Neuronal stem cell (in vitro differentiated cells): ENCODE measurements at places on chromosomes 3 and 15.

DNA sequence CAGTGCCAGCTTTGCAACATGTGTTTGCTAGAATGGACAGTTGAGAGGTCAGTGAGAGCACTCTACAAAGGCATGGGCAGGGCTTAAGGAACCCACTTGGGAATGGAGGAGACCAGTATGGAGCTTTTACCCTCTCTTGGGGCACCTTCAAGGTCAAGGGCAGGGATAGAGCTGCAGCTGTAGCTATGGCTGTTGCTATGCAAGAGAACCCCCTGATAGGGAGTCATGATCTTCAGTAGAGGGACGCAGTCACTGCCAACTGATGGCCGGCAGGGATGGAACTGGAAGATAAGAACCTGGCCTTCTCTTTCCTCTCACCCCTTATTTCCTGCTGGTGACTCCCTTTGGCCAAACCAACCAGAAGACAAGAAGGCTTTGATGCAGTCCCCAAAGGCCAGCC is 40.3 kb downstream of the THSD4 start:
- no peaks in the 10 kb centered on the region for H3K4me1 ChIP-seq
- no peak overlapping the region for H3K27ac ChIP-seq
- H3K4me3 ChIP-seq = no peak overlapping the region
- no peaks in the 10 kb centered on the region for H3K27me3 ChIP-seq
- no peak for DNase-seq

GRCh38 chr15:97009031-97009431 is 678.5 kb downstream of the NR2F2 start:
- no peak overlapping the region for H3K27ac ChIP-seq
- no peaks in the 10 kb centered on the region for H3K27me3 ChIP-seq
- no peaks in the 10 kb centered on the region for H3K4me1 ChIP-seq
- H3K4me3 ChIP-seq = no peak overlapping the region

DNA sequence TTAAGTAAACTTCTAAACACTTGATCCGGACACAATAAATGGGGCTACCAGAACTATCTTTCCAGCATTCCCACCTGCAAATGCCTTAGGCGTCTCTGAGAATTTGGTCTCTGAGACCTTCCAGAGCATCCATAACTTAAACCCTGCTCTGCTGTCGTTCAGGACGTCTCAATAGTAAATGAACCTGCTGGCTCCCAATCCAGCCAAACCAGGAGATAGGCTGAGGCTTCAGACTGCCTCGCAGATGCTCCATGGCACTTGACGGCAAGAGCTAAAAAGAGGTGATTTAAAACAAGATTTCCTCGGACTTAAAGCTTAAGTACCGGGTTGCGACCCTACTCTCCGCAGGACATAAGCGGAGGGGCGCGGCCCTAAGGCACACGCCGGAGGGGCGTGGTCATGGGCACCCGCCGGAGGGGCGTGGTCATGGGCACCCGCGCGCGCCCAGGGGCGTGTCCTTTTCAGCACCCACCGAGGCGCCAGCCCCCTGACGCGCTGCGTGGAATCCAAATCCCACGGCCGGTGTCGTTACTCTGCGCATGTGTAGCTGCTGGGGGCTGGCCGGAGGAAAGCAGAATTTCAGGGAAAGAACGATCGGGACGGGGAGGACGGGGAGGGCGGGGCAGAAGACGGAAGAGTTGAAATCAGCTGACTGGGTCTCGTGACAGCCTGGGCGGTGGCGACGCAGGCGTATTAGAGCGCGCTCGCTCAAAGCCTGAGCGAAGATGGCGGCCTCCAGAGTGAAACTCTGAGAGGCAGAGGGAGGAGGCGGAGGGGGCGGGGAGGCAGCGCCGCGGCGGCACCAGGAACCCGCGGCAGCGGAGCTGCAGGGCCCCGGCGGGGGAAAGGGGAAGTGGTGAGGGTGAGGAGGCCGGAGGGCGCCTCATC is at the start of gene DNAJC13:
Gene DNAJC13 (plus strand): TSS at position 696 of the 888 bp plus-strand sequence. CDS start 17,049 bp downstream, outside the sequence.
- no peaks in the 10 kb centered on the region for H3K36me3 ChIP-seq
- peaks cover 3% of the 10 kb centered on the region for H3K4me1 ChIP-seq
- H3K27me3 ChIP-seq = no peaks in the 10 kb centered on the region
- peak within 1 kb of the TSS; percentile 80 for H3K27ac ChIP-seq
- H3K4me3 ChIP-seq = peak within 1 kb of the TSS; percentile 91

GRCh38 chr3:52072020-52072419 is 15.6 kb upstream of the DUSP7 start:
- no peaks in the 10 kb centered on the region for H3K4me1 ChIP-seq
- H3K27me3 ChIP-seq = no peaks in the 10 kb centered on the region
- no peak overlapping the region for H3K4me3 ChIP-seq
- no peak overlapping the region for H3K27ac ChIP-seq
- H3K36me3 ChIP-seq = peaks cover 16% of the 10 kb centered on the region
- no peak for DNase-seq

DNA sequence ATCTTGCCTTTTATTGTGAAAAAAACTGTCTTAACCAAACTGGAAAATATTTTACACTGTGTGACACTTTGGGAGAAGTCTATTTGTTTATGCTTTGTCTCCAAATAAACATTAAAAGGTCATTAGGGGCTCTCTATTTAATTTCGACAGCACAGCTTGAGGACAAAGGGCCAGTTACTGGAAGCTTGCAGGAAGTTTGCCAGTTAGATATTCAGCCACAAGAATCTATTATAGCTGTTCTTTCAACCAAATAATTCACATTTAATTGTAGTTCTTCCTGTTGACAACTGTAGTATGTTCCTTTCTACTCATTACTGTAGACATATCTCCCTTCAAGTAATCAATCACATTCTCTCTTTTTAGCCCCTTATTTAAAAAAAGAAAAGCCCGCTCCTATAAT is 6.1 kb downstream of the CP start:
- H3K36me3 ChIP-seq = no peaks in the 10 kb centered on the region
- H3K27ac ChIP-seq = no peak overlapping the region
- H3K4me3 ChIP-seq = no peak overlapping the region
- H3K4me1 ChIP-seq = peaks cover 16% of the 10 kb centered on the region

- H3K27me3 ChIP-seq = no peaks in the 10 kb centered on the region
- H3K27ac ChIP-seq = no peak overlapping the region
- H3K4me3 ChIP-seq = no peak overlapping the region
Measured at GRCh38 chr3:126733061-126733430, 29.0 kb downstream of the CHCHD6 start.

DNA sequence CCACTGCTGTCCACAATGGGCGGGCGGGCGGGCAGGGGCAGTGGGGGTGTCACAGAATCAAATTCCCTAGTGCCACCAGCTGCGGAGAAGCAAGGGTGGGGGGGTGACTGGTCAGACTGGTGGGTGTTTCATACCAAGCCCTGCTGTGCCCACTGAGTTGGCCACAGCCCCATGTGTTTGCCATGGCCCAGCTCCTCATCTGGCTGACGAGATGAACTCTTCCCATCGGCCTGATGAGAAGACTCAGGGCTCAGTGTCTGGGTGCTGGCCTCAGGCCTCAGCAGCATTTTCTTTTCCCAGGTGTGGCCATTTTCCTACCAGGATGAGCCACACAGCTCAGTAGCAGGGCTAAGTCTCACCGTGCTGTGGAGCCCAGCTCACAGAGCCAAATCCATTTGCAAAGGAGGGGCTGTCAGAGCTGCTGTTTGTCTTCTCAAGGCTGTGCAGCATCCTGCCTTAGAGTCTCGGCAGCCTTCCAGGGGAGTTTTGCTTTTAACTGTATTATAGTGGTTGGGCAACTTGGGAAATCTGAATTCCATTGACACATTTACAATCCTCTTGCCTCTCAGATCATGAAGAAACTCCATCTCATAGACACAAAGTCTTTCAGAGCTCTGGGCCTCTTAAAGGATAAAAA is 176.8 kb downstream of the ABHD5 start:
- no peaks in the 10 kb centered on the region for H3K36me3 ChIP-seq
- H3K27me3 ChIP-seq = no peaks in the 10 kb centered on the region
- H3K27ac ChIP-seq = no peak overlapping the region
- no peak for DNase-seq

DNA sequence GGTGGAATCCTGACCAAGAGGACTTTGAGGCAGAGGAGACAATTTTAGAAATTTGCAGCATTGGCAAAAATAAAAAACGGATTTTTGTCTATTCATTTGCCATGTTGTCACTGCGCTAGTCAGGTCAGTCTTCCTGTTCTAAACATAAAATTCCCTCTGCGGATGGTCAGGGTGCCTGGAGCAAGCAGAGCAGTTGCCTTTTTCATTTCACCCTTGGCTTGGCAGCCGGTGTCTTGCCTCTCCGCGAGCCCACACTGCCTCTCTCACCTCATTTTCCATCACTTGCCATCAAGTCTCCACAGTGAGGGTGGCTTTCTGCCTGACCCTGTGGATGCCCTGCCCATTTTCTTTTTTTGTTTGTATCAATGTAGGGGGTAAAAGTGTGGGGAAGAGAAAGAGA is 396.1 kb downstream of the LRTM1 start:
- no peak for DNase-seq
- H3K4me1 ChIP-seq = no peaks in the 10 kb centered on the region
- no peaks in the 10 kb centered on the region for H3K27me3 ChIP-seq
- H3K4me3 ChIP-seq = no peak overlapping the region
- no peak overlapping the region for H3K27ac ChIP-seq

- no peak overlapping the region for H3K27ac ChIP-seq
- H3K4me3 ChIP-seq = no peak overlapping the region
- H3K4me1 ChIP-seq = no peaks in the 10 kb centered on the region
- peaks cover 15% of the 10 kb centered on the region for H3K36me3 ChIP-seq
- no peaks in the 10 kb centered on the region for H3K27me3 ChIP-seq
- DNase-seq = no peak
Measured at GRCh38 chr3:151383956-151384355, 597 bp downstream of the P2RY12 start.

DNA sequence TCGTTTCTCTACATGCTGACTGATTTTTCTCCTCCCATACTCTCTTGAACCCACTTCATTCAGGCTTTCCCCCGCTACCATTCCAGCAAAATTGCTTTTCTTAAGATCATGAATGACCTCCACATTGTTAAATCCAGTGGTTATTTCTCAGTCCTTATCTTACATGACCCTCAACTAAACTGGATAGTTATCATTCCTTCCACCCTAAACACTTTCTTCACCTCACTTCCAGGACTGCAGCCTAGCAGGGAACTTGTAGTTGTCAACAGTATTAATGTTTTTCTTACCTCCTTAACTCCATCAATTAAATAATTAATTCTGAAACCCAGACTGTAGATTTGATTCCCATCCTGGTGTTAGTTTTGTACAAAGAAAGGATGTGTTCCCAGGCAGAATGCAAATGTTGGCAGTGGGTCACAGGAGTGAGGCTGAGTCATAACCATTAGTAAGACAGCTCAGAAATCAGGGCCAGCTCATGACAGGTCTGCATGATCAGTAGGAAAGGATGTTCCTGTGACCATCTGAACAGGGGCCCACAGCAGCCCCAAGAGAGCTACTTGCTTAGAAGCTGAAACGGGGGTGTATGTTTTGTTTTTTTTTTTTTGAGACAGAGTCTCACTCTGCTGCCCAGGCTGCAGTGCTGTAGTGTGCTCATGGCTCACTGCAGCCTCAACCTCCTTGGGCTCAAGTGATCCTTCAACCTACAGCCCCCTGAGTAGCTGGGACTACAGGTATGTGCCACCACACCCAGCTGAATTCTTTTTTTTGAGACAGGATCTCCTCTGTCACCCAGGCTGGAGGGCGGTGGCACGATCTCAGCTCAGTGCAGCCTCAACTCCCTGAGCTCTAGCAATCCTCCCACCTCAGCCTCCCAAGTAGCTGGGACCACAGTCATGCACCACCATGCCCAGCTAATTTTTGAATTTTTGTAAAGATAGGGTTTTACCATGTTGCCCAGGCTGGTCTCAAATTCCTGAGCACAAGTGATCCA is 9.1 kb downstream of the BCL2L10 start:
- H3K27me3 ChIP-seq = no peaks in the 10 kb centered on the region
- no peaks in the 10 kb centered on the region for H3K4me1 ChIP-seq
- DNase-seq = no peak
- no peaks in the 10 kb centered on the region for H3K36me3 ChIP-seq

DNA sequence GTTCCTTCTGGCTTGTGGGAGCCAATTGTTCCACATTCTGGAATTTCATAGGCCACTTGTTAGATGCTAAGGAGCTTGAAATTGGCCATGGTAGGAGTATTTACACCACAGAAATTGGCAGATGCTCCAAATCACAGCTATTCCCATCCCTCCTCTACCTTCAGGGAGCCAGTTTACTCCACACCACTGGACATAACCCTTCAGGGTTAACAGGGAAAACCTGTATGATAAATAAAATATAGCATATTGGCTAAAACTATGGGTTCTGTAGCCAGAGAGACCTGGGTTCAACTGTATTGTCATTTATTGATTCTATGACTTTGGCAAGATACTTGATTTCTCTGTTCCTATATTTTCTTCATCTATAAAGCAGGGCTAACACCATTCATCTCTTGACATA is 384.2 kb upstream of the PROK2 start:
- H3K27me3 ChIP-seq = no peaks in the 10 kb centered on the region
- no peaks in the 10 kb centered on the region for H3K36me3 ChIP-seq
- no peak for DNase-seq
- H3K27ac ChIP-seq = no peak overlapping the region

- H3K27me3 ChIP-seq = no peaks in the 10 kb centered on the region
- no peak overlapping the region for H3K27ac ChIP-seq
- no peaks in the 10 kb centered on the region for H3K36me3 ChIP-seq
Measured at GRCh38 chr15:39465843-39466749, 114.8 kb upstream of the THBS1 start.

- no peaks in the 10 kb centered on the region for H3K4me1 ChIP-seq
- H3K27me3 ChIP-seq = no peaks in the 10 kb centered on the region
- no peak overlapping the region for H3K4me3 ChIP-seq
- no peak for DNase-seq
- H3K36me3 ChIP-seq = no peaks in the 10 kb centered on the region
Measured at GRCh38 chr3:43735618-43736017, 44.9 kb downstream of the ABHD5 start.

GRCh38 chr3:69710153-69710977 is 28.9 kb upstream of the MITF start:
- H3K27me3 ChIP-seq = no peaks in the 10 kb centered on the region
- no peak for DNase-seq
- no peaks in the 10 kb centered on the region for H3K36me3 ChIP-seq
- H3K4me3 ChIP-seq = no peak overlapping the region

DNA sequence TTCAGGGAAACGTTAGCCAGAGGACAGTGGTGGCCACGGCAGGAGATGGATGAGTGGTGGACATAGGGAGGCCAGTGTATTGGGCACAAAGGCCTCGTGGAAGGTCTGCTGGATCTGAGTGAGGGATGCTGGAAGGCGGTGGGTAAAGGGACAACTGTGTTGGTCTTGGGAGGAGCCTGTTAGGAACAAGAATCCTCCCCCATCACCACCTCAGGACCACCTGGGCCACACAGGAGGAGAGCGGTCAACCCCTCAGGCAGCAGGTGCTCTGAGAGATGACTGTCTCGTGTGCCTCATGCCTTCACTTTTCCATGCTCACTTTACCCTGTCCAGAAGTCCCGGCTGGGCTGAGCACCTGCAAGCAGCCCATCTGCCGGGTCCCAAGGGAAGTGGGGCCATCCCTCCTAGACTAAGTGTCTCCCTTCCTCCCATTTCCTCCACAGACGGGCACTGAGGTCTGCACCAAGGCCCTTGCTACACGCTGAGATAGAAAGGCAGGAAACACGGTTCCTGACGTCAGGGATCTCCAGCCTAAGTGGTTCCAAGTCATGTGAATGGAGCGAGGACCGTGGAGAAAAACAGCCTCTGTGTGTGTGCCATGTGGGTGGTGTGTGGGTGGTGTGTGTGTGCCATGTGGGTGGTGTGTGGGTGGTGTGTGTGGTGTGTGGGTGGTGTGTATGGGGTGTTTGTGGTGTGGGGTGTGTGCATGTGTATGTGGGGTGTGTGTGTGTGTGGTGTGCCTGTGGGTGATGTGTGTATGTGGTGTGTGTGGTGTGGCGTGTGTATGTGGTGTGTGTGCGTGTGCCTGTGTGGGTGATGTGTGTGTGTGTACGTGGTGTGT is 47.8 kb upstream of the CTSH start:
- DNase-seq = no peak
- H3K27ac ChIP-seq = no peak overlapping the region
- peaks cover 8% of the 10 kb centered on the region for H3K4me1 ChIP-seq
- no peaks in the 10 kb centered on the region for H3K27me3 ChIP-seq
- no peaks in the 10 kb centered on the region for H3K36me3 ChIP-seq

GRCh38 chr3:9986230-9986725 is 363 bp downstream of the EMC3 start:
- H3K27me3 ChIP-seq = no peaks in the 10 kb centered on the region
- peaks cover 2% of the 10 kb centered on the region for H3K36me3 ChIP-seq
- no peak overlapping the region for H3K27ac ChIP-seq
